Naive thymus-derived CD4-positive, alpha-beta T cell (primary cell): ENCODE measurements at places on chromosomes 3 and 15.

- DNase-seq, result no peak
Observed at GRCh38 chr3:12658593-12659058, 5.3 kb downstream of the RAF1 start.

GRCh38 chr3:16183601-16184270 lies 9.3 kb downstream of the GALNT15 start:
- DNase-seq, result no peak

GRCh38 chr15:26772154-26773066 lies at the start of gene GABRB3:
TSS of gene GABRB3 (minus strand) at chr15:26773066.
- no peak for DNase-seq

GRCh38 chr15:66587749-66588148 lies 22.0 kb upstream of the LCTL start:
- no peak for DNase-seq

DNA sequence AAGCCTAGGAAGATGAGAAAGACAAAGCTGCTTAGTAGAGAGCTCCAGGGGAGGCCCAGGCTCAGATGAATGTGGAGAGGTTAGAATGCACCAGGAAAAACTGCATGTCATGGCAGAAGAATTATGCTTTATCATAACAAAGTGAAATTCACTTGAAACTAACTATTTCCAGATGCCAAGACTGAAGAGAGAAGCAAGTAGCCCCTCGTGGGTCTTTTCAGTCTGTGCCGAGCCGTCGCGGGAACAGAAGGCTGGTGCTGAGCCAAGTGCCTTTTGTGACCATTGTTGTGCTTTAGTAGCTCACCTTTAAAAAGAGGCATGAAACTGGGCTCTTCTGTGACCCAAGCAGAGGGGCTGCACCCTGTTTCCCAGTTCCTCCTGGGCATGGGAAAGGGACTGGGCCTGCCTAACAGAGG lies 73.2 kb downstream of the CHDH start:
- DNase-seq, result no peak

DNA sequence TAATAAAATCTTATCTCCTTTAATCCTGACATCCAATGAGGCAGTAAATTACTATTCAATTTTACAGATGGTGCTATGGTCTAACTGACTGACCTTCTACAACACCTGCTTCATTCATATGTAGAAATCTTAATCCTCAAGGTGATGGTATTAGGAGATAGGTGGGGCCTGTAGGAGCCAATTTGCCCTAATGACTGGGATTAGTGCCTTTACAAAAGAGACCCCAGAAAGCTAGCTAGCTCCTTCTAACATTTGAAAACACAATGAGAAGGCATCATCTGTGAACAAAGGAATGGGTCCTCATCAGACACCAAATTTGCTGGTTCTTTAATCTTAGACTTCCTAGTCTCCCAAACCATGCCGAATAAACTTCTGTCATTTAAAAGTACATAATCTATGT lies 137.4 kb upstream of the UBP1 start:
- no peak for DNase-seq

- DNase-seq, result no peak
Observed at GRCh38 chr3:129689036-129689435, 82.6 kb upstream of the PLXND1 start.

DNA sequence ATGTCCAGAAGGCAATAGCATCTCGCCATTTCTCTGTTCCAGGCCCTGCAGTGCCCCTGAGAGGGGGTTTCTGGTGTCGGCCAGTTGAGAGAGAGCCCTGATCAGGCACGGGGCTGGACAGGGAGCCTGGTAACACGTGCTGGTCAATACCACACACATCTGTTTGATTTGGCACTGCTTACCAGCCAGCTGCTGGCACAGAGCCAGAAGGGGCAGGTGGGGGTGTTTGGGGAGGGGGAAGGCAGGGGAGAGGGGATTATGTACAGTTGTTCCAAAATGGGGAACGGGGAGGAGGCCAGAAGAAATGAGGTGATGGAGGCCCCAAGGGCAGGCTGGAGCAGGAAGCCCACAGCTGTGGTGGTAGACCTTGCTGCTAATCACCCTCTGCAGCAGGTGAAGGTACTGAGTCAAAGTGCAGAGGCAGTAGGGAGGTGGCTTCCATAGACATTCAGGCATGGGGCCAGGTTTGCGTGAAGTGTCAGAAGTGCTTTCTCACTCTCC lies 153.5 kb upstream of the LPP start:
- no peak for DNase-seq

GRCh38 chr3:71570546-71570945 lies 13.0 kb downstream of the FOXP1 start:
- no peak for DNase-seq

DNA sequence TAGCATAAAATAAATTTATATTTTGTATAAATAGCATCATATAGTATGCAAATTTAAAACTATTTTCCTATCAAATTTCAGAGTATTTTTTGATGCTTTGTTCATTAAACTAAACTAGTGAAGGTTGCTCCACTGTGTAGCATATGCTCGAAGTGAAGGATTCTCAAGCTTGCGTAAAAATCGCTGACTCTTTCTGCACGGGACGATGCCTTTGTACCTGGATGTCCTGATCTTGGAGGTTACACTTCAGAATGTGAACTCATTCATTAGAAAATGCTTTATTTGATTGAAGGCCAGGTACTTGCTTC lies 305.0 kb downstream of the WDR72 start:
- DNase-seq, result no peak

- DNase-seq, result no peak
Observed at GRCh38 chr3:60877188-60877587, 374.1 kb downstream of the FHIT start.

GRCh38 chr15:67559576-67559975 lies 17.1 kb downstream of the MAP2K5 start:
- DNase-seq, result no peak

- DNase-seq, result no peak
Observed at GRCh38 chr15:62941699-62942098, 100.8 kb upstream of the TPM1 start.

- DNase-seq, result no peak
Observed at GRCh38 chr3:138234401-138235179, 47.5 kb downstream of the ARMC8 start.

DNA sequence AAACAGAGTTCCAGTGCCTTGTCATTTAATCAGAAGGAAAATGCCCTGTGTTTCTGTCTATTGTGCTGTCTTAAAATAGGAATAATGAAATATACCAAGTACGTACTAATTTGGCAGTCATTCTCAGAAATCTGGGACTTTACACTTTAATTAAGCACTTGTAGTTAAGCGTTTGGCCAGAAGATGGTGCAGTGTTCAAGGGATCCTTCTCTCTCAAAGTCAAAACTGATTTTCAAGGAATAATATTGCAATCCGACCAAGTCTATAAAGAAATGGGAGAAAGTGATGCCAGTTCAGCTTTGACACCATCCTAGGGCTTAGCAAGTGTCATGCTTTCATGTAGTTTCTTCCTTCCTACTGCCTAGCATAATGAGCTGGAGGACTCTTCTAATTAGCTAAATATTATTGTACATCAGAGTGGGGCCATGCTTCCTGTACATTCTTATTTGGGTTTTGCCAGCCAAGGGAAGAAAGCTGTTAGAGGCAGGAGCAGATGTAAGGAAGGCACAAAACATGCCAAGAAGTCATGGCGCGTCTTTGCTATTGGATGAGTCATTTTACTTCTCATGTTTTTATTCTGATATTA lies 64.8 kb downstream of the SAMMSON start:
- DNase-seq, result no peak

- DNase-seq, result no peak
Observed at GRCh38 chr3:142447301-142447851, 461 bp downstream of the XRN1 start.

DNA sequence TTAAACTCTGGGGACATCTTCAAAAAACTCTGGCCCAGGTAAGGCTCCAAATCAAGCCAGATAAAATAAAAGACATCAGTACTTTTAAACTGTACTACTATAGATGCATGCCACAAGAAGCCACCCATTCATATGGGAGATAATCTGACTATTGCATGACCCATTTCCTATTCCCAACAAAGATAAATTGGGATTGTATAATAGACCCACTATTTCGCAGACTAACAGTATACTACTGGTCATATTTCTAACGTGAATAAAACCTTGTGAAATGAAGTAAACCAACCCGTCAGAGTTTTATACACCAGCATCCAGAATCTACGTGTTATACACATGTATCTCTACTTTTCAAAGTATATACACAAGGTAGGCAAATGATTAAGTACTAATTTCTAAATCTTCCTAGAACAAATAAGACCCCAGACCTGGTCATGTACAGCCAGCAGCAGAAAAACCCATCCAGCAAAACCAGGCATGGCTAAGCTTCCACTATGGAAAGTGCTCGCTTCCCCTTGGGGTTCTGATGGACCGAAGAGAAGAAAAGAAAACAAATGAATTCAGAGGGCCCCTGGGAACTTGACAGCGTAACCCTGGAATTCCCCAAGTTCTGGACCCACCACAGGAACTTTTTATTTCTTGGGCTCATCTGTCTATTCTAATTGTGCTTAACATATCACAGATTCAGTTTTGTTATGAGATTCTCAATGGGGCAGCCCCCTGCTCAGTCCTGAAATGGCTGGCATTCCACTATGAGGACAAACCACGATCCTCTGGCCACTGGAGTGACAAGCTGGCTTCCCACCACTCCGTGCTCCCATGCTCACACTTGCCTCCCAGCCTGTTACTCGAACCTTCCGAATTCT lies 69.1 kb downstream of the MB21D2 start:
- DNase-seq, result no peak

DNA sequence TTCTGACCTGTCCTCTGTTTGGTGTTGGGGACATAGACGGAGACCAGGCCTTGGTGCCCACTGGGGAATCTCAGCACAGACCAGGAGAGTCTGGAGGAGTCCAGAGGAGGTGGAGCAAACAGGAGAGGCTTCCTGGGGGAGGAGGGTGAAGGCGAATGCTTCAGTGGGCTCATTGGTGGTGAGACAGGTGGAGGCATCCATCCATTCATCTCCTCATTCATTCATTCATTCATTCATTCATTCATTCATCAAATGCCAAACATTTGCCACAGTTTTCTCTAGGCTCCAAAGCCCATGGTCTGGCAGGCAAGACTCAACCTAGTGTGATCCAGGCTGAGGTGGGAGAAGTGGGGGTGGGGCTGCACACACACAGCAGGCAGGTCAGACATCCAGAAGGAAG lies 7.9 kb upstream of the LINGO1 start:
- DNase-seq, result no peak

- no peak for DNase-seq
Observed at GRCh38 chr15:78327466-78327865, 12.7 kb upstream of the CRABP1 start.

GRCh38 chr3:80244390-80244789 lies 476.6 kb upstream of the ROBO1 start:
- no peak for DNase-seq

- DNase-seq, result no peak
Observed at GRCh38 chr3:55562700-55563099, 75.6 kb upstream of the WNT5A start.

GRCh38 chr3:18740631-18741583 lies 315.8 kb upstream of the SATB1 start:
- peak; percentile 46 for DNase-seq

GRCh38 chr3:128070898-128071591 lies 18.8 kb downstream of the SEC61A1 start:
- no peak for DNase-seq

GRCh38 chr3:179074656-179075055 lies 3.0 kb upstream of the ZMAT3 start:
- no peak for DNase-seq

- DNase-seq, result no peak
Observed at GRCh38 chr15:69513450-69513960, 60.9 kb downstream of the RPLP1 start.

DNA sequence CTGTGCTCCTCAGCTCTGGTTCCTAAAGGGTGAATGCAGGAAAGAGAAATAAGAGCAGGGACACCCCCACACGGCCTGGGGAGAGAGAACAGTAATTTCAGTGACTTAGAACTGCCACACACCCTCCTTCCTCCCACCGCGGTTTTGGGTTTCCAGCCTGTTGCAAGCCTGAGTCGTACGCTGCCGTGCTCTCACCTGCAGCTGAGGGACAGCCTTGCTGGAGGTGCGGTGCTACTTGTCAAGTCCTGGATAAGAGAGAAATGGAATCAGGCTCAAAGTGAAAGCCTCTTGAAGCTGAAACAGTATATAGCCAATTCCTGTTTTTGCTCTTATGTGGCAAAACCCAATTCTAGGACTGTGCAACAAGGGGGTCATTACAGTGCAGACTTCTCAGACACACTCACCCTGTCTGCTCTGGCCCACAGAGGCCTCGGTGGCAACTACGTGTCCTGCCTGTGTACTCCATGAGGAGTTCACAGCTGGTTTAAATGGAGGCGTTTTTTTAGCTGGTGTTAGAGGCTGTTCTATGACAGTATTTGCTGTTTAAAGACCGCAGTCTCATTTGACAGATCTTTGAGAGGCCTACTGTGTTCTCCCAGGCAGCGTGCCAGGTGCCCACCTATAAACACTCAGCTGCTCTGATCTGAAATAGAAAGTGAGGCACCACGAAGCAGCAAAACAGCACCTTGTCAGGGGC lies 42.9 kb downstream of the TBC1D2B start:
- DNase-seq, result peak; percentile 78

GRCh38 chr15:52336529-52336928 lies 40.9 kb upstream of the MYO5C start:
- DNase-seq, result no peak

- DNase-seq, result no peak
Observed at GRCh38 chr15:88191812-88192165, 64.8 kb downstream of the NTRK3 start.

GRCh38 chr3:148829926-148830325 lies 2.3 kb downstream of the CPB1 start:
- DNase-seq, result no peak

- no peak for DNase-seq
Observed at GRCh38 chr15:63301088-63301487, 23.7 kb downstream of the APH1B start.

GRCh38 chr3:190618330-190619030 lies 104.6 kb downstream of the IL1RAP start:
- no peak for DNase-seq

DNA sequence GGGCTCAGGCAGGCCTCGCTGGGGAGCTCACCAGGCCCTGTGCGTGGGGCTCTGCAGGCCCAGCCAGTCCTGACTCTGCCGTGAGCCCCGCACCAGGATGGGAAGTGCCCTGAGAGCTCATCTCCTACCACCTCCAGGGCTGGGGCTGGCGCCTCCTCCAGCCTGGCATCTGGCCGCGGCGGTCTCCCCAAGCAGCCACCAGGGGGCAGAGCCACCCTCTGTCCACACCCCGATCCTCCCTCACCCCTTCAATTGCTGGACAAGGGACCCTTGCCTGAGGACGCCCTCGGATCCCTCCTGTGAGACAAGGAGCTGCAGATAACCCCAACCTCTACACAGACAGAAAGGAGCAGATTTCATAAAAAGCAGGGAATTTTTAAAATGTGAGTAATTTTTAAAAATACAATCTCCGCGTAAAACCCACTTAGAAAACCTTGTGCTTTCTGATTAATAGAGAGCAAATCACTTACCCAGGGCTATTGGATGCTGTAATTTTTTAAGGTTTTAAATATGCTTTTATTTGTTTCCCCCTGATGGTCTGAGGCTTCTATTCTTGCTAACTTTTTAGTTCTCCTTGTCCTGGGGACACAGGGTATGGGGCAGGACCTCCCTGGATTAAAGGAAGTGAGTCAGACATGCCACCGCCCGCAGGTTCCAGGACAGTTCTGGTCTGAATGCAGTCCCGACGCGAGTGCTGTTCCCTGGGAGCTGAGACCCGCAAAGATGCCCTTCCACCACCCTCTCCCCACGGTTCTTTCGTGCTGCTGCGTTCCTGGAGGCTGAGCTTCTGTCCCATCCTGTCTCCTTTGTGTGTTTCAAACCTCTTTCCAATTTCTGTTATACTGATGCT lies 52.3 kb upstream of the CHRNA7 start:
- DNase-seq, result peak; percentile 49
